ENCODE measurements at places on chromosomes 4 and X.

DNA sequence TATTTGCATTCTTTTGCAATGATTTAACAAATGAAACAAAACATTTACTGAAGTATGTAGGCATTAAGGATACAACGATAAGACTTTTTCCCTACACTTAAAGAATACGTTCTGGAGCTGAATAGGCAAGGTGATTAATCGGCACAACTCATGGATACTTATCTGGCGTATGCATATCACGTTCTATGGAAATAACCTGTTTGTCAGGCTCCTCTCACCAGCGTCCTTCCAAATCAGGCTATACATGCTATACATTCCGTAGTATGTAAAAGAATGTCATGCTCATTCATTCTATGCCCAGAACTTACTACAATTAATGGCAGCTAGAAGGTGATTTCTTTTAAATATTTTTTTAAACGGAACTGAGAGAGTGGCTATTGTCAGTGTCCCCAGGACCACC, 25.6 kb upstream of the TCEANC start:
- no peak for DNase-seq

GRCh38 chr4:68748181-68748991, 67.4 kb upstream of the UGT2B10 start:
- no peak for DNase-seq

GRCh38 chrX:53288189-53288588, 6.8 kb upstream of the IQSEC2 start:
- DNase-seq, result peak; percentile 47

DNA sequence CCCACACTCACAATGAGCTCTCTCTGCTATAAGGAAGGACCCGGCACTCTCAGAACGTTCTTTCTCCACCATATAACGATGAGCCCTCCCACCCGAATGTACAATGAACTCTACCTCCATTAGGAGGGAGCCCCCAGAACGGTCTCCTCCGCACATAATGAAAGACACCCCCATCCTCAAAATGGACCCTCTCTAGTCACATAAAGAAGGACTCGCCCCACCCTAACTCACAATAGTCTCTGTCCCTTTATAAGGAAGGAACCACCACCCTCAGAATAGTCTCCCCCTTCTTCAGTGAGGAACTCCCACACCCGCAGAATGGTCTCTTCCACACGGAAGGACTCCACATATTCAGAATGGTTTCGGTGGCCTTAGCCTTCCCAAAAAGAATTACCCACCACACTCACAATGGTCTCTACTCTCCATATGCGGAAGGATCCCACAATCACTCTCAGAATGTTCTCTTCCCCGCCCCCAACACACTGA, 477 bp downstream of the SLC35A2 start:
- DNase-seq, result no peak

GRCh38 chrX:87392369-87392768, 125.2 kb upstream of the KLHL4 start:
- DNase-seq, result no peak

DNA sequence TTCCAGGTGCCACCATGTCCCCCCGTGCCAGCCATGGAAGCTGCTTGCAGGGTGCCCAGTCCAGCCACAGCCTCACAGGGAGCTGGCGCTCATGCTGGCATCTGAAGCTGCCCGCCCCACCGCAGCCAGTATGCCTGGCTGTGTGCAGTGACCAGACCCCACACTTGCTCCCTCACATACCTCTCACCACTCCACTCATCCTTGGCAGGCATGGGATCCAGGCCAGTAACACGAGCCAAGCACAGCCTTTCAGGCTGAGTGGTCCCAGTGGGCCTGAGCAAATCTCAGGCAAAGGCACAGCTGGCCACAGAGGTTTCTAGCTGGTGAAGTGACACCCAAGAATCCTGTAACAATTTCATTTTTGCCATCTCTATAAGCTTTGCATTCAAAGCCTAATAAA, 48.4 kb upstream of the SEC24B start:
- no peak for DNase-seq
